ENCODE measurements at places on chromosomes 2 and 18.
A peak's percentile ranks its signal among the peaks of the same experiment; 100 is the strongest.

DNA sequence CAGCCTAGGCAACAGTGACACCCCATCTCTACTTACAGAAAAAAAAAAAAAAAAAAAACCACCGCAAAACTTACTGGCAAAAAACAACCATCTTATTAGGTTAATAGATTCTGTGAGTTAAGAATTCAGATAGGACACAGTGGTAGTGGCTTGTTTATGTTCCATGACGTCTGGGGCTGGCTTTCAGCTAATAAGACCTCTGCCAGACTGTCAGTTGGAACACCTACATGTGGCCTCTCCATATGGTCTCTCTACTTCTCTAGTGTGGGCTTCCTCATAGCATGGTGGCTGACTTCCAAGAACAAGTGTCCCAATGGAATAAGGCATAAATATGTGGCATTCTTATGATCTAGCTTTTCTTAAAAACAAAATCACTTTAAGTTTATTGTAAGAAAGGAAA is 94.0 kb upstream of the OTX1 start:
- no peak for DNase-seq

DNA sequence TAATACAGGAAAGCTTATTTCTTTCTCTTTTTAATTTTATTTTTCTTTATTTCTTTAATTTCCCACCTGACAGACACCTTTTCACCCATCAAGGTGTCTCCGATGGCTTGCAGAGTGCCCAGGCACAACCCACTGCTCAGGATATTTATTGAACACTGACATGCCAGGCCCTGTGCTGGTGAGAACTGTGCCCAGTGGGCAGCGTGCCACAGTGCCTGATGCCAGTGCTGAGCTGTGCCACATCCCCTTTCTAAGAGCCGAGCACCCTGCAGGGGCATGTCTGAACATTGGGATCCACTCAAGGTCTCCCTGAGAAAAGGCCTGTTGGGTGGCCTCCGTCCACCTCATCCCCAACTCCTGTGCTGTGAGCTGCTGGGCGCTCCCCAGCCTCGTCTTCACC is 158.6 kb upstream of the RAB6C start:
- no peak for DNase-seq

- DNase-seq, result no peak
Observed at GRCh38 chr2:96887493-96888012, 17.7 kb upstream of the SEMA4C start.

DNA sequence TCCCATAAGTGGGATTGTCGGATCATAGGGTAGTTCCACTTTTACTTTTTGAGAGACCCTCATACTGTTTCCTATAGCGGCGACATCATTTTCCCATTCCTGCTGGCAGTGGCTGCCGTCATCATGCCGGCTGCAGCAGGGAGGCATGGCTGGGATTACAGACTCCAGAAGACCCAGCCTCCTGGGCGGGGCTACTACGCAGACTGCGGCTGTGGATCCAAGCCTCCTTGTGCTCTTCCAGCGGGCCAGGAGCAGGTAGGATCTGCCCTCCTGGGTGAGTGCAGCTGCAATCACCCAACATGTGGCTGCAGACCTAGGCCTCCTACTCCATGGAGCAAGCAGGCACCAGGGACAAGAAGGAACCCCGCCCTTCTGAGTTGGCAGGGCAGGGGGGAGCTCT is 359.2 kb downstream of the GALR1 start:
- no peak for DNase-seq

DNA sequence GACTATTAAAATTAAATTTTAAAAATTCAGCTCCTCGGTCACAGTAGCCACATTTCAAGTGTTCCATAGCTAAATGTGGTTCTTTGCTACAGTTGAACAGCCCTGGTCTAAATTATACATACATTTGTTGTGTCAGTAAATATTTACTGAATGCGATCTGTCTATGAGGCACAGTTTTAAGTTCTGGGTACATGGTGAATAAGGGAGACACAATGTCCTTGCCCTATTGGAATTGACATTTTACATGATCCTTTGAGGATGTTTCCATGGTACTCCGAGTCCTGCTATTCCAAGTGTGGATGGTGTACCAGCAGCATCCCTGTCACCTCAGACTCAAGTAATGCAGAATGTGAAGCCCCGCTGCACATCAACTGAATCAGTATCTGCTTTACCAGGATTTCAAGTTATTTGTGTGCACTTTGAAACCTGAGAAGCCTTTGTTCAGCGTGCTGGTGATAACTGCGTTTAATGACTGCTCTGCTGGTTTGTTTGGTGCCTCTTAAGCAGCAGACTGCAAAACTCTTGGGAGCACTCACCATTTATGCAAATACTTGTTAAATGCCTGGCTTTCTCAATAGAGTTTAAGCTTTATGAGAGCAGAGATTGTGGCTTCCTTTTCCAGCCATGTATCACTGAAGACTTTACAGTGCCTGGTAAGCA is 1.5 kb downstream of the GALNT1 start:
- no peak for DNase-seq

- DNase-seq, result no peak
Observed at GRCh38 chr2:33289961-33290360, 186.5 kb upstream of the RASGRP3 start.

DNA sequence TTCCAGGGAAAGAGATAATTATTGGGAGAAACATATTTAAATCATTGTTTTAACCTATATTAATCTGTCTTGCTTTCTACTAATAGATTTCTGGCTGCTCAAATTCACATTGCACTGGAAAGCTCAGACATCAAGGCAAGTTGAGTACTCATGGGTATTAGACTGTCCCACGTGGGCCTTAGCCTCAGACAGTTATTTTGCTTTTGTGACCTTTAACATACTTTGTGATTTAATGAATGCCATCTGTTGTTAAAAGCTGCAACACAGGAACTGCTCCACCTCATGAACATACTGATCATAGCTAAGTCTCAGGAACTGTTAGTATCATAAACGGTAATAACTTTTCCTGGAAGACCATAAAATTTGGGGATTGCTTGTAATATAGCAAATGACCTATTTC is 2.7 kb upstream of the LCT start:
- peak; percentile 78 for DNase-seq

GRCh38 chr2:61439241-61440002 is 31.5 kb downstream of the USP34 start:
- DNase-seq, result no peak

DNA sequence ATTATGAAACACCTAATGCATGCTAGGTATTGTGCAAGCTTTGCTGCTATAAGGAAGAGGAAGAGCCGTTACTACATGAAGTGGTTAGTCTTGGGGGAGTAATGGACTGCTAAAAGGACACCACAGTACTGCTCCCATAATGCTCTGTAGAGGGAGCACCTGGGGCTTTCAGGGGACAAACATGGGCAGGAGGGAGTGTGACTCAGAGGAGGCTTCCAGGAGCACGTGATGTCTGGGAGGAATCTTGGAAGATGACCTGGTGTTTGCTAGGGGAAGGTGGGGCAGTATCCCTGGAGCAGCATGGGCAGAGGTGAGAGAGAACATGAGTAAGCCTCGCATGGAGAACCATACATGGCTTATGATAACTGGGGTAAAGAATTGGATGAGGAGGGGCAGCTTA is 18.8 kb downstream of the MAPK4 start:
- DNase-seq, result no peak

DNA sequence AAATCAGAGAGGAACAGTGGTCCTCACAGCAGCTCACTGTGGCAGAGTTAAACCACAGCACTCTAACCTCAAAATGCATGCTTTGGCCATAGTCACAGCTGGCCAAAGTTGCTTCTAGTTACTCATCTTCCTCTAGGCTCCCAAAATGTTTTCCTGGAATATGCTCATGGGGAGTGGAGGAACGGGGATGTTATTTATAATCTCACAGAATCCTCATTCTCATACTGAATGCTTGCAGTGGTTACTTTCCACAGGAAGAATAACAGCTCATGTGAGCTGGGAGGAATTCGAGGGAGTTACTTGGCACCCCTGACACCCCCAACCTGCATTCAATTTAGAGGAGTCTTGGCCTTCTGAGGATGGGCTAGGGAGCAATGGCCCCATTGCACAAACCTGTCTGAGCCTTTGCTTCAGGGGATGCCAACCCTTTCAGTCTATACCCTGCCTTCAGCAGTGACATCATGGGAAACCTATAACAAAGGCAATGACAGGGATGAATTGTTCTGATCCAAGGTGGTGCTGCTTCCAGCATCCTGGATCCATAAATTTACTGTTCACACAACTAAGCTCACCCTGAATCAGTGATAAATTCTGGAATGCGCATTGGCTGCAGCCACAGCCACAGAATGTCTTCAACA is 22.4 kb upstream of the CCBE1 start:
- DNase-seq, result no peak

DNA sequence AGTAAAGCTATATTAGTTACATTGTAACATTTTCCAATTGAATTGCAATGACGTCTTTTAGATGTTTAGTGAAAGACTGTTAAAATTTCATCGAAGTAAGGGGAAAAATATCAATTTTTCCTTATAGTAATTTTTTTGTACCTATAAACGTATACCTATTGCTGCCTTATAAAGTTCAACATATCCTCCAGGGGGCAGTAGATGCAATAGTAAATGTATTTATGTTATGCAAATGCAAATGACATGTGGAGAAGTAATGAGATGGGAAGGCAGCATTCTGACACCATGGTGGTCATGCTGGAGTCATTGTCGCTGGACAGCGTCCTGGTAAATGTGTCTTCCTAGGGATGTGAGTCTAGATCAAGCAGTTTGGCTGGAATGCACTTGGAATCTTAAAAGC is 38.7 kb downstream of the MSTN start:
- DNase-seq, result no peak

DNA sequence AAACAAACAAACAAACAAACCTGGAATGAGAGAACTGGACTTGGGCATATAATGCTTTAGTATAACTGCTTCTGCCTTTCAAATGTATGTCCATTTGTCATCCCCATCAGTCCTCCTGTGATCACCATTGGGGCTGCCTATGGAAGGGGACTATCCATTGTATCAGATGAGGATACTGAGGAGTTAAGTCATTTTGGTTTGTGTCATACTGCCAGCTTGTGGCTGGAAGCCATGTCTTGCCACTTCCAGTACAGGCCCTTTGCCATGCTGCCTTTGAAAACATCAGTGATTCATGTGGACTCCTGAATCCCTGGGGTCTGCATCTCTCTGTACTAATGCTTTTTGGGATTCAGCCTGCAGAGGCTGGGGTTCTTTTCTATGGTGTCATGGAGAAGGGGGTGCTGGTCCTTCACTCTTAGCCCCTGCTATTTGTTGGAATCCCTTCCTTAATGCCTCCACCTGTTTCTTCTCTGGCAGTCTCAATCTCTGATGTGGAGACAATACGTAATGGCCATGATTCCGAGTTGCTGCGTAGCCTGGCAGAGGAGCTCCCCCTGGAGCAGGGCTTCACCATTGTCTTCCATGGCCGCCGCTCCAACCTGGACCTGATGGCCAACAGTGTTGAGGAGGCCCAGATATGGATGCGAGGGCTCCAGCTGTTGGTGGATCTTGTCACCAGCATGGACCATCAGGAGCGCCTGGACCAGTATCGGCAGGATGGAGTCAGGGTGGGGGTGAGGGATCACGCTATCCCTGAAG is 10.6 kb downstream of the PLCD4 start:
- DNase-seq, result no peak

DNA sequence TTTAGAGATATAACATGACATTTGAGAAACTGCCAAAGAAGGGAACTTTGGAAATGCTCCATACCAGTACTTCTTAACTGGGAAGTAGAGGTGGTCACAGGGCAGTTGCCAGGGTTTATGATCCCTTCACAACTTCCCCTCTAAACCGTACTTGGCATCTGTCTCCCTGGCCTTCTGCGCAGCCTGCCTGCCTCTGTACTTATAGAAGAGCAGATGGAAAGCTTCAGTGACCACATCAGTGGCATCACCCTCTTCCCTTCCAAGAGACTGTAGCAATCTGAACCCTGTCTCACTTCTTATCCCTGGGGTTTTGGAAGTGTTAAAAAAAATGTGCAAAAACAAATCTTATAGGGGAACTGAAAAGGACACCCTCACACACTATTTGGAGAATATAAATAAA is 64.1 kb downstream of the EIF2AK3 start:
- DNase-seq, result no peak

DNA sequence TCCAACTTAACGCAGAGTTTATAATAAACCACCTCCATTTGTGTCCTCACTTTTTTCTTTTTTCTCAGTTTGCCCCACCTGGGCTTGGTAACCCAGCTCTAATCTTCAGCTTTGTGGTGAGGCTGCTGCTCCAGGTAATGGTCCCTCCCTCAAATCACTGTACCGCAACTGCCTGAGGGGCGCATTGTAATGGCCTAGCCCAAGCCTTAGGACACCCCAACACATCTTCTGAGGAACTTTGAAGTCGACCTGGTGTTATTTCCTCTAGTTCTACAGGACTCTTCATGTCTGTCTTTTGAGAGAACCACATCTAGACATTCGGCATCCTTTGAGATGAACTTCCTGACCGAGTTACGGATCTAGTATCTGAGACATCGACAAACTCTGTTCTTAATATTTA is 99.7 kb downstream of the PLEKHM3 start:
- DNase-seq, result no peak

DNA sequence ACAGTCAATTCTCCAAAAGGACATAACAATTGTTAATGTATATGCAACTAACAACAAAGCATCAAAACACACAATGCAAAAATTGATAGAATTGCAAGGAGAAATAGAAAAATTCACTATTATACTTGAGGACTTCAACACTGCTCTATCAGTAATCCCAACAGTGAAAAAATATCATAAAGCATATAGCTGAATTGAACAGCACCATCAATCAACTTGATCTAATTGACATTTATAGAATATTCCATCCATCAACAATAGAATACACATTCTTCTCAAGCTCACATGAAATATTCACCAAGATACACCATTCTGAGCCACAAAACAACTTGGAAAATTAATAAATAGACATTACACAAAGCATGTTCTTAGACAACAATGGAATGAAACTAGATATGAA is 60.1 kb upstream of the ASXL3 start:
- no peak for DNase-seq

- no peak for DNase-seq
Observed at GRCh38 chr2:45839508-45840251, 188.2 kb downstream of the PRKCE start.

DNA sequence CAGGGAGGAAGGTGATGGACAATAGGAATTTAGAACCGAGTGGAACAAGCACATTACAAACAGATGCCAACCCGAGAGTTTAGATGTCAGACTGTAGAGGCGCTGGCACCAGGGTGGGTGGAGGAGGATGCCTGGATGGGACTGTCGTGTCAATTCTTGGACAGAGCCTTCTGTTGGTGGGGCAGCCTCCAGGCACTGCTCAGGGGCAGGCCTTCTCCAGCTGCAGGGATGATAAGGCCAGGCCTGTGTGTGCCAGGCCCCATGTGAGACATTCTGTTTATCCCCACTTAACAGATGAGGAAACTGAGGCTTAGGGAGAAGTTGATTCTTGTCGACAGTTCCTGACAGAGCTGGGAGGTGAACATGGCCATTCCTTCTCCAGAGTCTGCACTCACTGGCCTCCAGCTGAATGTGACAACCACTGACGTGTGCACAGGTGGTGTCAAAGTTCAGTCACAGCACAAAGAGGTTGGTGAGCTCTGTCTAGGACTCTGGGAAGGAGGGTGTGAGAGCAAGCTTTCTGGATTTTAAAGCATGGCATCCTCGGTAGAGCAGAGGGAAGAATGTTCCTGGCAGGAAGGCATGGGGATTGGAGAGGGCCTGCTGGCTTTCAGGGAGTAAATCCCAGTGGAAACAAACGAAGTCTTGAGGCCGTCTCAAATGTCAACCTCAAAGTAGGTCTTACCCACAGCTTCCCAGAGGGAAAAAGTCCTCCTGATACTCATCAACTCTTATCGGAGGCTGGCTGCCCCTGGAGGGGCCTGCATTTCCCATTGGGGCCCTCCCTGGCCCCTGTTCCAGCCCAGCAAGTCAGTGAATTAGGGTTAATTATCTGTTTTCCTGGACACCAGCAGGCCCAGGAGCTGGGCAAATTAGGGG is 52.4 kb downstream of the GLI2 start:
- no peak for DNase-seq

- no peak for DNase-seq
Observed at GRCh38 chr18:9475643-9476591, 604 bp downstream of the RALBP1 start.

Measured in brain pericyte (primary cell).